HT-29 (cell line): ENCODE measurements at places on chromosomes 4 and X.

DNA sequence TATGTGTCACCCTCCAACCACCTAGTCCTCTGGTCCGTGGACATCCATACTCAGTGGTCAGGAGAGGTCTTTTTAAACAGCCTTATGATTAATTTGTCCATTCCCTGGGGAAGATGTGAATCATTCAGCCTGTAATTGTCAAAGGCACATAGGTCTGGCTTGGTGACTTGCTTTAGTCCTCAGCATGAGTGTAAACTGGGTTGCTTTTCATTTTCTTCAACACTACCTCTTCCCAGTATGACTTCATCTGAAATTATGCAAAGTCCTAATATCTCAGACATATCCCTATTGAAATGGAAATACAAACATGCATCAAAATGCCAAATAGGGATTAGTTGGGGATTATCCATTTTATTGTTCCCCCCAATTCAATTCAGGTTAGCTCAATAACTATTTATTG, 208.3 kb upstream of the AMOT start:
- DNase-seq, result no peak

GRCh38 chrX:51955200-51955599, 61.8 kb downstream of the MAGED1 start:
- DNase-seq, result no peak

- DNase-seq, result no peak
Observed at GRCh38 chr4:118727360-118727759, 42.2 kb downstream of the METTL14 start.

GRCh38 chr4:164748375-164748774, 5.6 kb upstream of the SMIM31 start:
- DNase-seq, result peak; percentile 25

DNA sequence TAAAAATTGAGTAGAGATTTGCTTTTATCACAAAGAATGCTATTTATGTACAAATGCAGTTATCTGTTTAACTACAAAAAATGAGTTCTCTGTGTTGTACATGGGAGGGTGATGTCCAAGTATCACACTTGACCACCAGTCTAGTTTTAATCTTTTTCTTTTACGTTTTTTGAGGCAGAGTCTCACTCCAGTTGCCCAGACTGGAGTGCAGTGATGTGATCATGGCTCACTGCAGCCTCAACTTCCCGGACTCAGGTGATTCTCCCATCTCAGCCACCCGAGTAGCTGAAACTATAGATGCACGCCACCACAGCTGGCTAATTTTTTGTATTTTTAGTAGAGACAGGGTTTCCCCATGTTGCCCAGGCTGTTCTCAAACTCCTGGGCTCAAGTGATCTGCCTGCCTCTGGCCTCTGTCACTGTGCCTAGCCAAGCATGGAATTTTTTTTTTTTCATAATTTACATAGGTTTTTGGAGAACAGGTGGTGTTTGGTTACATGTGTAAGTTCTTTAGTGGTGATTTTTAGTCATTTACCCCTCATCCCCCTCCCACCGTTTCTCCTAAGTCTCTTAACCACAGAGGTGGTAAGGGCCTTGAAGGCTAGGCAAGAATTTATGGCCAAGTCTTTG, 47.9 kb upstream of the RPA4 start:
- DNase-seq, result no peak

GRCh38 chrX:54430519-54430918, 9.7 kb upstream of the TSR2 start:
- DNase-seq, result no peak
